ENCODE measurements at places on chromosomes 5 and 9.

GRCh38 chr9:33468797-33469621 is 4.7 kb downstream of the NOL6 start:
- DNase-seq = no peak

DNA sequence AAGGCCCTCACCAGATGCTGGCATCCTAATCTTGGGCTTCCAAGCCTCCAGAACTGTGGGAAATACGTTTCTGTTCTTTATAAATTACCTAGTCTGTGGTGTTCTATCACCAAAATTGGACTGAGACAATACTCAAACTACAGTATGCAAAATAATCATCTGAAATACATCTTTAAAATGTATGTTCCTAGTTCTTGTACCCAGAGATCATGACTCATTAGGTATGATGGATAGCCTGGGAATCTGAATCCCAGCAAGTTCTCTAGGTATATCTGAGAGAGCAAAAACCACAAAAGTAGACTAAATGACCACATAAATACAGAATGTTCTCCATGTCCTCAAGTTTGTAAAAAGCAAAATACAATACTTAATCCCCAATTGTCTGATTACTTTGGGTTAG is 166.3 kb downstream of the YIPF5 start:
- no peak for DNase-seq

DNA sequence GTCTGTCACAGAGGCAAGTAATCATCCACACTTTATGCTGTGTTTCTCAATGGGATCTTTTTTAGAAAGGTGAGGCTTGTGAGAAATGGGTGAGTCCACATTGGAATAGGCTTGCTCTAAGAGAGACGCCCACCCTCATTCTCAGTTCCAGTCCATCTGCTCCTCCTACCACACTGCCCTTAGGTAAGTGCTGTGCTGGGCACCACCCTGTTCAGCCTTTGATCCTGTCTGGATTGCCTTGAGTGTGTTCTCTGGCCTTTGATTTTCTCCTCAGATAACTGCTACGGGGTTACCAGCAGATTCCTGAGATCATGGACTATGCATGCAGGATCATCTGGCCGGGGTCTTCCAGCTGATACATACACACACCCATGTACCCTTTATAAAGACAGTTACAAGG is 328.6 kb downstream of the KDM4C start:
- no peak for DNase-seq

GRCh38 chr5:153809166-153809565 is 229.5 kb downstream of the FAM114A2 start:
- no peak for DNase-seq

DNA sequence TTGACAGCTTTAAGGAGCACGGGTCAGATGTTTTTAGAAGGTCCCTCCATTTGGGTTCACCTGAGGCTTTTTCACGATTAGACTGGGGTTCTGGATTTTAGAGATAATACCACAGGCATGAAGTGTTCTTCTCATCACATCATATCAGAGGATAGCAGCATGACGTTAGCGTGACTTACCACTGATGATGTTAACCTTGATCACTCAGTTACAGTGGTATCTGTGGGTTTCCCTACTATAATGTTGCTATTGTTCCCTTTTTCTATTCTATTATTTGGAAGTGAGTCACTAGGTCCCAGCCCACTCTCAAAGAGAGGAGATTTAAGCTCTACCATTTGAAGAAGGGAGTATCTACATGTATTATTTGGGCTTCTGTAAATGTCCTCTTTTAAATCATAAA is 300.0 kb downstream of the MAST4 start:
- DNase-seq = no peak

All from iPS DF 19.7 (cell line).